ENCODE measurements at places on chromosomes 7 and 10. TPM values are rescaled to one million over a fixed set of nuclear protein-coding genes. Genes with fewer than 3 reads are reported as not detected.

Gene ZNF727
- 0.28 TPM for total RNA-seq

Gene RAB11FIP2
- 14.1 TPM for total RNA-seq

Gene METTL27
- total RNA-seq: 2.3 TPM

Gene ARMC3
- not detected for total RNA-seq

Gene PTER
- 15.3 TPM for total RNA-seq

Gene MYL10
- total RNA-seq: not detected

Gene GIMAP6
- total RNA-seq: 0.14 TPM

Gene SSC4D
- total RNA-seq: 0.28 TPM

Measured in smooth muscle cell of bladder (primary cell).